Upper lobe of left lung (tissue), 6 donors: ENCODE measurements at places on chromosomes 4 and X. TPM values are rescaled to one million over a fixed set of nuclear protein-coding genes. Genes with fewer than 3 reads are reported as not detected.

DNA sequence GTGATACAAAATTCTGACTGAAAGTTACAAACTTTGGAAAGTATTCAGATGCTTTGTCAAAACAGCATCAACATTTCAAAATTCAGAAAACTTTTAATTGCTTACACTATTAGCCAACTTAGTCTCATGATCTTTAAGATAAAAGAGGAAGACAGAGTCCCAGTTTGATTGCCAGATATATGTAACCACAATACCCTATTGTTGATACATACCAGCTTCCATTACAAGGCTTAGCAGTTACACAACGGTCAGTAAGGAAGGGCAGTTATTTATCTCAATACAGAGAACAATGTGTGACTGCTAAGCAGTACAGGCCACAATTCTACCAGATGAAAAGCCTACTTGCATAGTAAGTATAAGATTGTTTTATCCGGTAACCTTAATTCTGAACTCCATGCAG, 138.4 kb downstream of the SPANXN3 start:
- DNase-seq, result no peak

GRCh38 chr4:175065228-175065627, 147.1 kb downstream of the ADAM29 start:
- no peak for DNase-seq

The PF4V1 gene
- not detected for total RNA-seq

DNA sequence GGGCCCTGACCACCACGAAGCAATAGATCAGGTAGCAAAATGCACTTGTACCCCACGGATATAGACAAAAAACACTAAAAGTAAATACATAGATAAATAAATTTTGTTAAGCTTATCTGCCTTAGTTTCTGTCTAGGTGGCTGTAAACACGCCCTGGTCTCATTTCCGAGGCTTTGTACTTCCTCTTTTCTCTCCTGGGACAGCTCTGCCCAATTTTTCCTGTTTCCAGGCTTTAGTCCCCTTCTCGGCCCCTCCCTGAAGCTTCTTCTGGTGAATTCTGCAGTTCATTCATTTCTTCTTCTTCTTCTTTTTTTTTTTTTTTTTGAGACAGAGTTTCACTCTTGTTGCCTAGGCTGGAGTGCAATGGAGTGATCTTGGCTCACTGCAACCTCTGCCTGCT, 73.4 kb upstream of the STOX2 start:
- DNase-seq, result no peak

The HERC3 gene
- total RNA-seq, result 44.2 TPM
